Stimulated activated CD4-positive, alpha-beta T cell treated with anti-CD3 and anti-CD28 coated beads, TNF-alpha, amount 100 ng/mL, for 24 hours (primary cell): ENCODE measurements at places on chromosomes 7 and 10.
A peak's percentile ranks its signal among the peaks of the same experiment; 100 is the strongest.

DNA sequence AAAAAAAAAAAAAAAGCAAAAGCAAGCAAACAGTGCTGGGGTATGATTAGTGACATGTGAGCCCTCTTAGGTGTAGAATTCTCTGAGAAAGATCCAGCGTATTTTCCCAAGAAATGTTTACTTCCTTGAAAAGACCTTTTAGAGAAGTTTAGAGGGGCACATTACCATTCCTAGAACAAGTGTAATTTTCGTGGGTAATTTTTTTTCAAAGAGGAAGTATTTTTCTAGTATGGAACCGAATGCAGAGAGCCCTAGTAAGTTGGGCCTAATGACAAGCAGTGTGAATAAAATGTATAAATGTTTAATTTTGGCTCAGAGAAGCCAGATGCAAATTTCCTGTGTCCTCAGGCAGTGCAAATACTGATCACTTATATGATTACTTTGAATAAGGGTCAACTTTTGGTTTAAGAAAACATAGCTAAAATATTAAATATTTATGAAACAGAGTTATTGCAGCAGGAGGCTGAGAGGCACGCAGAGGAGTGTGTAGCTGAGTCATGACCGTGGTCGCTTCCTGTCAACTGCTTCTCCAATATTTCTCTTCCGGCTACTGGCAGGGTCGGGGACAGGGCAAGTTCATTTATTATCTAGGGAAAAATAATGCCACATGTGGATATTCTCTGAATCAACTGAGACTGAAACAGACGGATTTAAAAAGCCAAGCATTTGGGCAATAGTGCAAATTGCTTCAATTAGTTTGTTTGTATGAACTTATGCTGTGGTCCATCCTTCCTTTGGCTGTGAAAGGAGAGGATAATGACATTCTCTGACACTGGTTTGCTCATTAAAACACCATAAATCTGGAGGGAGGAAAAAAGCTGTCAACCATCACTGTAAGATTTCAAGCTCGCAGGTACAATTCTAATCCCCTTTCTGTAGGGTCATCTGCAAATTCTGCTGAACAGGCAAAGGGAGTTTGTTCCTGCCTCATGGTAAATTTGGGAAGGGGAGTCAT is 495.2 kb downstream of the GLRX3 start:
- no peak for DNase-seq

DNA sequence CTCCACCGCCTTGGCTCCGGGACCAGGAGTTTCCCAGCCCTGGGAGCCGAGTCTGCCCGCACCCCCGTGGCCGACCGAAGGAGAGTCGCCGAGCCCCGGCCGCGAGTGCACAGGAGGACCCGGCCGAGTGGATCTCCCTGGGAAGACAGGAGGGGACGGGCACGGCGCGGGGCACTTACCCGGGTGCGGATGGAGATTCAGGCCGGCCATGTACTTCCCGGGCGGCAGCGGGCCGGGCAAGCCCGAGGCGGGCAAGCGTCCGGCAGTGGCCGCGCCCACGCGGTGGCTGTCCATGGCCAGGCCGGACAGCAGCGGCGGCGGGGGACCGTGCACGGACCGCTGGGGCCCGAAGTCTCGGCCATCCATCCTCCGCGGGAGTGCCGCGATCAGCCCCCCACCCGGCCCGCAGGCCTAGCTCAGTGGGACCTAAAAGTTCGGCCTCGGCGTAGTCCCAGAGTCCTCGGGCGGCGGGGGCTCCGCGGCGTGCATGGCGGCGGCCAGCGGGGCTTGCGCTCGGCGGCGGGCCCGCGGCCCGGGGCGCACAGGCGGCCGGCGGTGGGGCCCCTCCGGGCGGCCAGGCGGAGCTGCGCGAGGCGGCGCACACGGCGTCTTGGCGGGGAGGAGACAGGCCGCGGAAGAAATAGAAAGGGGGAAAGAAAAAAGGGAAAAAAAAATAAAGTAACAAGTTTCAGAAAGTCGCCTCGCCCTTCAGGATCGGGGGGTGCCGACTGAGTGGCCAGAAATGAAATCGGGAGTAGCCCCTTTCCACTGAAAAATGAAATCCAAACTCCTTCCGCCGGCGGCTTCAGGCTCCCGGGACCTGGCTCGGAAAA is 2.5 kb downstream of the TNRC18 start:
- DNase-seq, result no peak

GRCh38 chr7:18416988-18417387 is 78.6 kb upstream of the HDAC9 start:
- no peak for DNase-seq

DNA sequence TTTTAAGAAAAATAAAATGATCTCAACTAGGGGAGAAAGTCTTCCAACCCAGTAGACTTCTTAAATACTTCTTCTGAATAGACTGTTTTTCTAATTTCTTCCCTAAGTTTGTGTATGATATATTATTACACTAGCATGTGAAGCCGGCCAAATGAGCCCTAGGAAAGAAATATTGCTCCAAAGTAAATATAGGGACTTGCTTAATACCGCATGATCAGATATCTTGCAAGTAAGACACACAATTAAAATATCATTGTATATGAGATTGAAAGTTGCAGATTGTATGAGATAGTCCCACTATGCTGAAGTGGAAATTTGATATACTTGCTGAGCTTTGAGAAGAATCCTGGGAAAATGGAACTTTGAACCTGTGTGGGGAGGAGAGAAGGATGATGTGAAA is 225.7 kb downstream of the BAMBI start:
- DNase-seq, result no peak

GRCh38 chr7:128425850-128426249 is 16.1 kb upstream of the IMPDH1 start:
- DNase-seq, result peak; percentile 59

GRCh38 chr10:22454634-22455033 is 109.3 kb downstream of the SPAG6 start:
- no peak for DNase-seq

- no peak for DNase-seq
Observed at GRCh38 chr7:94877731-94878670, 29.4 kb upstream of the PPP1R9A start.

- DNase-seq, result no peak
Observed at GRCh38 chr10:128932071-128932820, 534.8 kb upstream of the MGMT start.

DNA sequence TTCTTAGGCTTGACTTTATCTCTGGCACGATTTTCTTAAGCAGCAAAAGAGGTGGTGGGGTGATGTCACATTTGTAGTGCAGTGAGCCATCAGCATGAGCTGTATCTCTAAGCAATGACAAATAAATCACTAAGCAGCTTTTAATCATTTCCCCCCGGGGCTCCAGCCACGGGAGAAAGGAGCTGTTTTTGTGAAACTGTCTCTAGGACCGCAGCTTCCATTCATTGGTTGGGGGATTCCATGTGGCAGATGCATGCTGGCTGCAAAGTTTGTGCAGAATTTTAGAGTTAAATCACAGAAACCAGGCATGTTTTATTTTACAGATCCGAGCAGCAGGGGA is 464 bp downstream of the KIAA1217 start:
- peak; percentile 31 for DNase-seq

DNA sequence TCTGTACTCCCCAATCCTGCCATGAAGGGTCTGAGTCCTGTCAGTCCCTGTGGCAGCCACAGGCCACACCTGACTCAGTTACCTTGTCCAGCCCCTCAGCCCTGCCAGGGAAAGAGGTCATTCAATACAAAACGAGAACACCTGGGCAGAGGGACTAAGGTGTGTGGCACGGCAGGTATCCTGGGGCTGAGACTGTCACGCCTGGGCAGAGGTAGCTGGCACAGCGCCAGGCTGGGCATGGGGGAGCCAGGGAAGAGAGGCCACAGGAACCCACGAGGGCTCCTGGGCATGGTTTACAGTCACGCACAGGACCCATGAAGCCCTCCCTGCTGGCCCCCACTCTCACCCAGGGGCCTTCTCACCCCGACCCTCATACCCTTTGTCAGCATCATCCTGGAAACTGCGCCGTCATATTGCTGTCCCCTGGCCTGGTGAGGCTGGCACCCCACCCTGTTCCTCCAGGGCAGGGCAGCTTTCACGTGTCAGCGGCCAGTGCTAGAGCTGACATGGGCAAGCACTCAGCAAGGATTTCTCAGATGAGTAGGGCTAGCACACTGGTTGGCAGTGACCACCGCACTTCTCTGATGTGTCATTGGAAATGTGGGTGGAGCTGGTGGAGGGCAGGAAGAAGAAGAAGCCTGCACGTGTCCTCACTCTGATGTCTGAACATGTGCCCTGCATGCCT is 42.7 kb downstream of the LRRC18 start:
- no peak for DNase-seq

GRCh38 chr10:34104829-34105572 is 710.1 kb downstream of the PARD3 start:
- no peak for DNase-seq

DNA sequence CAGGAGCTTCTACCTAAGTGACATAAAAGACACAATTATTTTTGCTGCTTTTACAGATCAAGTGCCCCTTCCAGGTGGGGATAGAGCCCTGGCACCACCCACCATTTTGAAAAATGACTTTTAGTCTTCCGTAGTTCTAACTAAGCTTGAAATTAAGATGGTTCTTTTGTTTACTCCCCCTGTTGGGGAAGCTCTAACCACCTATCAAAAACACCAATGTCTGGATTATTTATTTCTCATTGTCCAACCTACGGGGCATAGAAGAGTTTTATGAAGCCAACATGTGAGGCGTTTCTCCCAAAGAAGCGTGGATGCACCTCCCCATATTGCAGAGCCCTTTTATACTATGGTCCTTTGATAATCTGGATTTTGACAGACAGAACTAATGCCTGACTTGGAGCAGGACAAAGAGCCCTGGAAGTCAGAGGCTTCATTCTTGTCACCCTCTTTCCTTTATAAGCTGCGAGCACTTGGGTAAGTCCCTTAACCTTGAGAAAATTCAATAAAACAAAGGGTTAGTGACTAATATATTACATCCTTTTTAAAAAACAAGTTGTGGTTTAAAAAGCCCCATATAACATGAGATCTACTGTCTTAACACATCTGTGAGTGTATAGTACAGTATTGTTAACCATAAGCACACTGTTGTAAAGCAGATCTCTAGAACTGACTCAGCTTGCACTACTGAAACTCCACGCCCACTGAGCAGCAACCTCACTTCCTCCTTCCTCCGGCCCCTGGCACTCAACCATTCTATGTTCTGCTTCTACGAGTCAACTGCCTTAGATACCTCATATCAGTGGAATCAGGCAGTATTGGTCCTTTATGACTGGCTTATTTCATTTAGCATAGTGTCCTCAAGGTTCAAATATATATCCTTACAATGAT is 67.5 kb downstream of the ATXN7L1 start:
- peak; percentile 79 for DNase-seq

DNA sequence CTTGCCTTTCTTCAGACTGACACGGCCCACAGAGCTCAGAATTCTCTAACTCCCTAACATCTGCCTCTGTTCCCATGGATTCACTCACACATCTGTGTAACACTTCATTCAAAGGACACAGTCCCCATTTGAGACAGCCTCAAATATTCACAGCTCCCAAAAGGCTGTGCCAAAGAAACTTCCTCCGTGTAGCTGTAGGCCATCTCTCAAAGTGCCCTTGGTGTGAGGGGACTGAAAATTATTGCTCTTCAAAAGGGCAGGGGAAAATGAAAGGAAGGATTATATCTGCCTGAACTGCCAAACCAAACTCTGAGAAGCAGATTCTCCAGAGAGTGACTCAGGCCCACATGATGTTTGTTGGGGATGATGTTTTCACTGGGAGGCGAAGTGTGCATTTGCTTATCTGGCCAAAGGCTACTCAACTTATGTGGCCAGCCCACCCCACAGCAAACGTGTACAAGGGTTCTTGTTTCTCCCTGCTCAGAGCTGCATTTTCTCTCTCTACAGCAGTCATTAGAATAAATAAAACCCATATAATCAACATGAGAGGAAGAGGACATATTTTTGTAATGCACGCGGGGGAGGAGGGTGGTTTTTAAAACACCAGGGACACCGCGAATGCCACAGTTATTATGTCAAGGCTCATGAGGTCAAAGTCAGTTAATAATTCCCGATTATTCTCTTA is 302.4 kb upstream of the NFE2L3 start:
- DNase-seq, result no peak

DNA sequence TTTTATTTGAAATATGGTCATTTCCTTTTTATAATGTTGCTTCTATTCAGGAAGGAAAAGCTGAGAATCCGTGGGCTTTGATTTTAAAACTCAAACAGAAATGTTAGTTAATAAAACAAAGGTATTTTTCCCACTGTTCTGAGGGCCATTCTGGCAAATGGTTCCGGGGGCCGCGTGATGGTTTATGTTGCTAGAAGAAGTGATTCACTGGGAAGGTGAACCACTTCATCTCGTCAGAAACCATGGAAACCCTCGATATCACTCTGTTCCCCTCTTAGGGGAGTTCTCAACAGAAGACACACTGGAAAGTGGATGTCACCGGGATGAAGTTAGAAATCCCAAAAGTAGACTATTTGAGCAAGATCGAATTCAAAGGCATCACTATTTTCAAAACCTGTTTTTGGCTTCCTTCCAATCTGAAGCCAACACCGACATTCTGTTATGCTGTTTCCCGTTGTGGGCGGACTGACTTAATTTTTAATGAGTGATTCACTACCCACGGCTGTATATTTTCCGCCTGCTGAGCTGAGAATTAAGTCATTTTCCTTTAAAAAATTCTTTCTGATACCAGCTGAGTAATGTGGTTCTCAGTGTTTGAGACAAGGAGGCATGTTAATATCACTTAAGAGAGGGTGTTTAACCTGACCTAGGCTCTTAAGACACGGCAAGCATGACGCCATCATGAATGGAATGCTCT is 84.1 kb downstream of the PTPRE start:
- DNase-seq, result peak; percentile 68

GRCh38 chr7:2228921-2229320 is 3.8 kb downstream of the MAD1L1 start:
- DNase-seq, result no peak

- DNase-seq, result no peak
Observed at GRCh38 chr10:133257489-133258065, 19.1 kb downstream of the ADAM8 start.

DNA sequence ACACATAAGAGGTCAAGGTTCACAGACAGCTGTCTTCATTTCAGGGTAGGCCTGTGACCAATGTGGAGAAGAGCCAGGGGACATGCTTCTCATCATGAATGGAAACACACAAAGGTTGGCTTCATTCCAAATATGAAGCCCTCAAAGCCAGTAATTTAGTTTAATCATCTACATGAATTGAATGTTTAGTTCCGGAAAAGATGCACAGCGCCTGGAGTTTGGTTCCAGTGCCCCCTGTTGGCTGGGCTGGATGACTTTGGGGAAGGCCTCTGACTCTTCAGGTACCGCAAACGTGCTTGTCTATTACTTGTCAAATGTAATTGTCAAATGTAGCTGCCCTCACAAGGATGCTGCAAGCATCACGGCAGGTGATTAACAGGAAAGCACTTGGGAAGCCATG is 130.7 kb downstream of the ADRA2A start:
- no peak for DNase-seq

- DNase-seq, result no peak
Observed at GRCh38 chr7:17150018-17150417, 148.4 kb upstream of the AHR start.

DNA sequence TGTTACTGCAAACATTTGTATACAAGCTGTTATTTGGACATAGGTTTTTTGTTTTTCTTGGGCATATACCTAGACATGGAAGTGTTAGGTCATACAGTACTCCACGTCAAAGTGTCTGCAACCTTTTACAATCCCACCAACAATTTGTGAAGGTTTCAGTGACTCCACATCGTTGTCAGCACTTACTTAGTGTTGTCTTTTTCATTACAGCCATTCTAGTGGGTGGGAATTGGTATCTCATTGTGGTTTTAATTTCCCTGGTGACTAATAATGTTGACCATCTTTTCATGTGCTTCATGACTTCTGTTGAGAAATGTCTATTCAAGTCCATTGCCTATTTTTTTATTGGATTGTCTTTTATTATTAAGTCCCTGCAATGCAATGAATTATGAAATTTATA is 95.0 kb downstream of the UBE3C start:
- no peak for DNase-seq
